ENCODE measurements at places on chromosomes 7 and 10. TPM values are rescaled to one million over a fixed set of nuclear protein-coding genes. Genes with fewer than 3 reads are reported as not detected.

GRCh38 chr10:28783087-28783486 lies 105.8 kb downstream of the BAMBI start:
- DNase-seq = no peak

- no peak for DNase-seq
These were observed 42.4 kb downstream of the PLCE1 start for GRCh38 chr10:94035982-94036765.

- DNase-seq = no peak
These were observed 160.4 kb downstream of the KIF20B start for GRCh38 chr10:89861584-89862301.

DNA sequence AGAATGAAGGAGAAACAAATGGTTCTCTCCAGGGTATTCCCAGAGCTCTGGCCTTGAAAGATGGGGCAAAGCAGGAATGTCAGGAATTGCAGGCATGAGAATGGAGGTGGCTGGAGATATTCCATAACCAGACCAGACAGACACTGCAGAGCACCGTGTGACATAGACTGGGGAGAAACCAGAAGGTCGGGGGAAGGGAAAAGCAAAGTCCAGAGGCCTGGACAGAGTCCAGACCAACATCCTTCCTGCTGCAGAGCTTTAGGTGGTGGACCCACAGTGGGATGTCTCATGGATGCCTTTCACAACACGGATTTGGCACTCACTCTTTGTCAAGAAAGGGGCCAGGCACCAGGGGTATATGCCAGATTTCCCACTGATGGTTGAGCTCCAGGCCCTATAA lies 177.2 kb upstream of the INHBA start:
- no peak for DNase-seq

- no peak for DNase-seq
These were observed 73.3 kb downstream of the WIPF3 start for GRCh38 chr7:29879609-29880008.

- no peak for DNase-seq
These were observed 438.8 kb upstream of the C7orf33 start for GRCh38 chr7:148151778-148152177.

The LRRC4 gene
- 3.4 TPM for total RNA-seq

The HTR5A gene
- not detected for total RNA-seq

DNA sequence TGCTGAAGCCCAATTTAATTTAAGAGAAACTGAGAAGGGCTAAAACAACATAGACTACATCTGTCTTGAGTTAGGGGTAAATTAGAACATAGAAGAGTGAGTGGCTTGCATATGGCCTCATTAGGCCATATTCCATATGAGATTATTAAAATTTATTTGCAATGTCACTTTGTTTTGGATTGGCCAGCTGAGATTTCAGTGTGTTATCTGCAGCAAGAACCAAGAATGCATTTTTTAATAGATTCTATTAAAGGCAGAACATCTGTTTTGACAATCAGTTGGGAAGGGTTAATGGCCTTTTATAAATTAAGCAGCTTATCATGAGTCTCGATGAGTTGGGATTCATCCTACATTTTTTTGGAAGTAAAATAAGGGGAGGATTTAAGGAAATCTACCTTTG lies 236.2 kb downstream of the DGKB start:
- DNase-seq = no peak

- DNase-seq = no peak
These were observed 75.2 kb upstream of the INHBA start for GRCh38 chr7:41777894-41778596.

DNA sequence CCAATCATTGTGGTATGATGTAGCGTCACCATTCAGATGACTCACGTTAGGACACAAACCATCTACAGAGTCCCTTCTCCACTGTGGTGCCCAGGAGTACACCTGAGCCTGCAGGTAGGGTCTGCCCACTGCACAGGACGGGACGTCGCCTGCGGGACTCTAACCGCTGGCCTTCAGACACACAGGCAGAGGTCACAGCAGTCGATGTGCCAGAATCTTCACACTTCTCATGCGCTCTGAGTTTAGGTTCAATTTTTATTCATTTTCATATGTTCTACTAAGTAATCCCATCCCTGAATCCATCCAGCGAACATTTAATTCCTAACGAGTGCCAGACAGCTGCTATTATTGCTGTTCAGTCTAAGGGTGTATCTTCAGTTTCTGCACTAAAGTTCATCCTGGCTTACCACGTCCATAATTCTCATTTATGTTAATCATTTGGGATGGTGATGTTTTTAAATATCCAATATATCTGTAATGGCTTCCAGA lies 73.3 kb downstream of the CXCL12 start:
- DNase-seq = no peak

The CPXM2 gene
- total RNA-seq = 200 TPM

The NANOS1 gene
- total RNA-seq = 1.8 TPM

The C7orf33 gene
- total RNA-seq = not detected

- DNase-seq = no peak
These were observed 4.4 kb downstream of the FUOM start for GRCh38 chr10:133353202-133353959.

- DNase-seq = peak; percentile 68
These were observed 115.5 kb downstream of the INPP5A start for GRCh38 chr10:132652936-132653590.

The ACTL6B gene
- not detected for total RNA-seq

GRCh38 chr10:58517081-58517480 lies 4.4 kb downstream of the BICC1 start:
- DNase-seq = no peak

The JCAD gene
- 94.8 TPM for total RNA-seq

GRCh38 chr10:93591065-93591808 lies 9.8 kb downstream of the RBP4 start:
- DNase-seq = no peak

DNA sequence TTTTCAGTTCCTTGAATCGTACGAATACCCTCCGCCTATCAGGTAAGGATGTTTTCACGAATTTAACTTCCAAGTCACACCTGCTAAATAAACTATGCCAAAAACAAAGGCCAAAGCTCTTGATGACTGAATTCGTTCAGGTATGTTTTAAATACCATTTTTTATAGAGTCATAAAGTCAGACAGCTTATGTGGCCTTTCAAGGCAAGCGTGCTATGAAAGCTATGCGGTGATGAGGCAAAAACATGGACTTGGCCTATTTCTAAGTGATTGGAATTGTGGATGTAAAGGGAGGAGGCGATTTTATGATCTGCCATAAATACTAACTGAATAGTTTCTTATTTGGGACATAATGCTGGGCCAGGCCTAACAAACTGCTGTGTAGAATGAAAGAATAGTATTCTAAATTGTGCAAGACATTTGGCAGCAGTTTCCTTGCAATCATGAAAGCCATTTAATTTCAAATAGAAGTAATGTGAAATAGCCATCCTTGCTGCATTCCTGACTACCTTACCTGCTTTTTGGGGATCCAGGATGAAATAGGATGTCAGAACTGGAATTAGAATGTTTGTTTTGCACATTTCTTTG lies 14.0 kb downstream of the SLC39A12 start:
- no peak for DNase-seq

DNA sequence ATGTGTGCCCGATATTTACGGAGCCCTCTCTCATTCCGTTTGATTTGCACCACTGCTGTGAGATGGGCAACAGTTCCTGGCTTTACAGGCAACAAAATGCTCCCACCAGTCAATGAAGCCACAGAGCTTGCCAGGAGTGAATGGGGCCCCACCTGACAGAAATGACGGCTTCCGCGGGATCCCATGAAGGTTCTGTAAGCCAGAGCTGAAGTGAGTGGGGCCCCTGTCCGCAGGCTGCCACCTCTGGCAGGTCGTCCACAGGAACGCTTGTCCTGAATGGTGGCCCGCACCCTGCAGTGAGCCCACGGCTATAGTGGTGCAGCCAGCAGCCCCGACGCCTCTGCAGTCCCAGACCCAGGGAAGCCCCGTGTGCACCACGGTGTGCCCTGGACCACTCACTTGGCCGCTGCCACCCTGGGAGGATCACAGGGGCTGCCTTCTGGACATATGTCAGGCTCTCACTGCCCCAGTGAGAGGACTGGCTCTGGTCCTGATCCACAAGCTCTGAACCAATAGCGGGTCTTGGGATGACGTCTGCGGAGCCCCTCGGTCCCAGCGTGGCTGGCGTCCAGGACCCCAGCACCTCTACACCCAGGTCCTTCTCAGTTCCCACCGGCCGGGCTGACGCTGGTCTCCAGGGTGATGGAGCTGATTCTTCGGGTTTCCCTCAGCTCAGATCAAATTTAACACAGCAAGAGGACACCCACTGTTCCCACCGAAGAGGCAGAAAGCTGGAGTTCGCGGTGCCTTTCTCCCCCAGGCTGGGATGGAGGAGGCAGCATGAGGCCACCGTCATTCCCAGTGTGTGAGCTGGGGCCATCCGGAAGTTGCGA lies 511.9 kb downstream of the DNAJB6 start:
- no peak for DNase-seq

The ANK3 gene
- total RNA-seq = 6.1 TPM

The IFIT1B gene
- 1.1 TPM for total RNA-seq

DNA sequence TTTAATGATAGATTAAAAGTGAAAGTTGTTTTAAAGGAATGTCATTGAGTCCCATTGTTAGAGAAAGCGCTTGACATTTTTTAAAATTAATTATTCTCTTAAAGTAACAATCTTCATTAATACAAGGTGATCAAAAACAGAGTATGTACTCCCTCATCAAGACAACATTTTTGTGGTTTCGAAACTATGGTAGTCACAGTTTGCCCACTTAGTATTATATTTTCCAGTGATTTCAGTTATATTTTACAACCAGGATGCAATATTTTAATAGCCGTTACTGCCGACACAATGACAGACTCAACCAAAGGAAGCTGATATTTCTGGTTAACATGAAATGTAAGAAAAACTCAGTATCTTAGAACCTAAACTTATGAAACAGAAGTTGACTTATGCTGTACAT lies 31.3 kb downstream of the MKX start:
- no peak for DNase-seq

GRCh38 chr7:47685151-47685550 lies 103.2 kb upstream of the TNS3 start:
- DNase-seq = no peak

DNA sequence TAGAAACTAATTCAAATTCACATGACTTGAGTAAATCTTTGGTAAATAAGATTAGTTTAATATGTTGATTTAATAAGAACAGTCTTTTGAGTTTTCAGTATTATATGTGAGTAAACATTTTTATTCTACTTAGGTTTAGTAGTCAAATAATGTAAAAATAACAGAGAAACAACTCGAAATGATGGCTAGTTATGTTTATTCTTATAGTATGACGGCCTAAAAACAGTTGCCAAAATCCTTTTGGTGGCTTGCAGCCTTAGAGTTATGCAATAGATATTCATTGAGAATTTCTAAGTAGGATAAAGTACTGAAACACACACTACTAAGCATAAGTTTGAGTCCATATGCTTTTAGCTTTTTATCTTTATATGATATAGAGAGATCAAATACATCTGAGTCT lies 184.8 kb downstream of the GNAI1 start:
- no peak for DNase-seq

The LRIT2 gene
- not detected for total RNA-seq

- DNase-seq = no peak
These were observed 48.2 kb downstream of the SMURF1 start for GRCh38 chr7:99095698-99096097.

DNA sequence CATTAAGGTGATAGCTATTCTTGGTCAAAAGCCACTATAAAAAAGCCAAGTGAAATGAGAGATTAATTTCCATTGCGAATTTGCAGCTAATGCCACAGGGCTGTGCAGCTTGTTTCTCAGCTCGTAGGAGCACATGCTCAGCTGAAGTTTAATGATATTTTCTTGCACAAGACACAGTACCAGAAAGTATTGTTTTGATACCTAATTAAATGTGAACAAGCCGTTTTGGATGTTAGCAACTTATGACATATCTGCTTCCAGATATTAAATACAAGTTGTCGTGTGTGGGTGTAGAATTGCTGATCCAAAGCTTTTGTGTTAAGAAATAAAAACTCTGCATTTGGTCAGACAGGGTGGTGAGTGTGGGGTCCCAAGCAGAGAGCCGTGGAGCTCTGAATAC lies 47.2 kb downstream of the ADARB2 start:
- DNase-seq = no peak

- no peak for DNase-seq
These were observed 694 bp upstream of the WASL start for GRCh38 chr7:123749537-123749857.
